ENCODE measurements at places on chromosomes 7 and 10.

DNA sequence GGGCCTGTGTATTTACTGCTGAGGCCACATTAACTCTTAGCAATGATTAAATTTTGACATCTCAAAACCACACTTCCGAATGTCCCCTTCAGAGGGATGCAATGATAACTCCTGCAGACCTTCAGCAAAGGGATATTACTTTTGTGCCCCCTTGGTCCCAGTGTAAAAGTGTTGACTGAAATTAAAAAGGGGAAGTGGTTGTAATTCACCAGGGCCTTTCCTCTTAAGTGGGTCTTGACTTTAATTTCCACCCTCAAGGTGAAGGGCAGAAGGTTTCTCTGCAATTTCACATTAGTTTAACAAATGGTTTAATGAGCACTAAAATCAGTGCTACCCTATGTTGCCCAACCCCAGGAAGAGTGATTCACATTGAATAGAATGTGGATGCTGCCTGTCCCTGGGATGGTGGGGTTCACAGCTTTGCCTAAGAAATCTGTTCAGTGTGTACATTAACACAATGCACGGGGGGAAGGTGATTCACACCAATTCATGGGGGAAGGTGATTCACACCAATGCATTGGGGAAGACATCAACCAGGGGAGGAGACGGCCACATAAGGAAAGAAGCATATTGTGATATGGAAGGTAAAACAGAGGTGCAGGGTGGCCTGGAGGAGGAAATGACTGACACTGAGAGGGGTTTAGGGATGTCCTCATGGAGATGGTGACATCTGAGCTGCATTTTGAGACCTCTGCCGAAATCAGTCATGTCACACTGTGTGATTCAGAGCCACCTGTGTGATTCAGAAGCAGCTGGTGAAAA lies 19.4 kb upstream of the TNS3 start:
- no peak for DNase-seq

DNA sequence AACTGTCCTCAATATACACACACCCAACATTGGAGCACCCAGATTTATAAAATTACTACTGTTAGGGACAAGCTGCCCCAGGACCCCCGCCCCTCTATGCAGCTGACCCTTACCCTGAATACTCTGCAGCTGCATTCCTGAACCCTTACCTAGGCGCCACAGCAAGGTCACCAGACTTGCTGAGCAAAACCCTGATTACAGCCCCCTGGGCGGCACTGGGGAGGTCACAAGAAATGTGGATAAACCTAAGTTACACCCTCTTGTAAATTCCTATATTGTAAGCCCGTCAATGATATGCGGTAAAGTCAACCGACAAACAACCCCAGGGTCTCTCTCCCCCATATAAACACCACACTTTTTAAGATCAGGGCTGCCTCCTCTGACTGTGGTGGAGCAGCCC lies 25.1 kb downstream of the SNX13 start:
- no peak for DNase-seq

DNA sequence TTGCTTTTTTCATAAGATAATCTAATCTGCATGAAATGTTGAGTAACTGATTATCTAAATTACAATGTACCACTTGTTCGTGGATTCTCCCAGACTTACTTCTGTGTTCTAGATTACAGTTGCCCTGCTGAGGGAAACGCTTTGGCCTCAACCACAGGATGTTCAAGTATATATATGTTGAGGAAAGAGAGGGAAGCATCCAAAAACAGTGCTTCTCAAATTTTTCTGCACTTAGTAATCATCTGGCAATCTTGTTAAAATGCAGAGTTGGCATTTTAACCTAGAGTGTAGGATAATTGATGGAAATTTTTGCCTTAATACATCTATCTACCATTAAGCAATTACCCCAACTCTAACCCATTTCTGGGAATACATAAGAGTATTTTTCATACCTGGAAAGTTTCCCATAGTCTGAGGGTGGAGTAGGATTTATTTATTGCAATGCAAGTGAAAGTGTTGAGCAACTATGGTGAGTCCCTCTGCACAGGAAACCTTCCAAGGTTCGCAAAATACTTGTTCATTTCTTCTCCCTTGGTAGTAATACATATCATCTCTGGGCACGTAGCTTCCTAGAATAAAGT lies 59.6 kb upstream of the C1GALT1 start:
- no peak for DNase-seq

GRCh38 chr7:82376739-82377138 lies 66.8 kb downstream of the CACNA2D1 start:
- no peak for DNase-seq

DNA sequence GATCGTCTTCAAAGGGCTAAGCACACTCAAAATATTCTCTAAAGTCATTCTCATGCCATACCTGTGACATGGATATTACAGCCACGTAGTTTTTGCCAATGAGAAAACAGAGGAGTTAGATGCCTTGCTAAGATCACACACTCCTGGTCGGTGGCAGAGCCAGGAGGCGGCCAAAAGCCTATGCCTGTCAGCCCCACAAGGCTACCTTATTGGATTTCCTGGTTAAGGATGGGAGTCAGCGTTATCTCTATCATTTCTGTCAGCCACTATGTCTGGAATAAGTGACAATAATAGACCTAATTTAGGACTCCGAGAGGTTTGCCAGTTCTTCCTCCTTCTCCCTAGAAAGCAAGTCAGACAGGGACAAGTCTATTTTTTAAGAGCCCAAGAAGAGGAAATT lies 250.8 kb downstream of the TRIL start:
- no peak for DNase-seq

GRCh38 chr7:29147821-29148220 lies 1.5 kb upstream of the CPVL start:
- no peak for DNase-seq

DNA sequence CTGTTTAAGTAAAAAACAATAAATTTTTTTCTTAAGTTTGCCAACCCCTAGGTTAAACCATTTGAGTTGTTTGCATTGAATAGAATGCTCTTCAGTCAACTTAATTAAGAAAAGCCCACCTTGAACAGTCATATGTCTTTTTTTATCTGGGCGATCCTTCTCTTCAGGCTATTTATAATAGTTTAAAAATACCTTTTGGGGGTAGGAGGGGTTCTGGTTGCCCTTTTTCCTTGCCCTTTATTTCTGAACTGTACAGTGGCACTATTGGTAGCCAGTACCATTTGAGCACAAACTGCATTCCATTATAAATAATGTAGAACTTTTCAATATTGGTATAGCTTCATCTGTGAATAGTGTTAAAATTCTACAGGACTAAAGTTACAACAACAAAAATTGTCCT lies 13.1 kb downstream of the CALU start:
- DNase-seq, result no peak

DNA sequence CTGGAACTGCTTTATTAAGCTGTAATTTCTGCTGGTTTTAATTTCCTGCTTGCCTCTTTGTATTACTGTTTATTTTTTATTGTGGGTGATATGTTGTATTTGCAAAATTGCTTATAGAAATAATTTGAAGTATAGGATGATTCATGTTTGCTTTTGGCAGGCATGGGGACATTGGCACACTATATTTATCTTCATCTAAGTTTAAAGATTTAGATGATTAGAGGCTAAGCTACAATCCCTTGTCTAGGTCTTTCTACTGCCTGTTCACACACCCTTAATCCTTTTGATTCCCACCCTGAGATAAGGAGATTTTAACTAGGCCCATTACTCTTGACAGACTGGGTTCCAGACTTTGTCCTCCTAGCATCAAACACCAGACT lies 182.8 kb upstream of the KAT6B start:
- no peak for DNase-seq

DNA sequence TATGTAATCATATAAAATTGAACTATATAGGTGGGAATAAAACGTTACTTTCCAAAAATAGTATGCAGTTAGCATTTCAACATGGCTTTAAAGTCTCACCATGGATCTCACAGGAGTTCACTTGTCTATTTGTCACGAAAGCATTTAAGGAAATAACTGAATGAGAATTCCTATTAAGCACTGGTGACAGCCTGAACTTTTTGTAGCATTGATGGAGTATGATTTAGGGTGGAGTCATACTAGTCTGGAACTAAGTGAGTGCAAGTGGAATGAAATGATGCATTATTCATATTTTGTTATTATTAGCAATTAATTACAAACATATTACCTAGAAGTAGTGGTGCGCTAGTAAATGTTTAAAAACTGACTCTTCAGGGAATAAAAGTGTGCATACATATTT lies 26.0 kb upstream of the HIBADH start:
- DNase-seq, result no peak

DNA sequence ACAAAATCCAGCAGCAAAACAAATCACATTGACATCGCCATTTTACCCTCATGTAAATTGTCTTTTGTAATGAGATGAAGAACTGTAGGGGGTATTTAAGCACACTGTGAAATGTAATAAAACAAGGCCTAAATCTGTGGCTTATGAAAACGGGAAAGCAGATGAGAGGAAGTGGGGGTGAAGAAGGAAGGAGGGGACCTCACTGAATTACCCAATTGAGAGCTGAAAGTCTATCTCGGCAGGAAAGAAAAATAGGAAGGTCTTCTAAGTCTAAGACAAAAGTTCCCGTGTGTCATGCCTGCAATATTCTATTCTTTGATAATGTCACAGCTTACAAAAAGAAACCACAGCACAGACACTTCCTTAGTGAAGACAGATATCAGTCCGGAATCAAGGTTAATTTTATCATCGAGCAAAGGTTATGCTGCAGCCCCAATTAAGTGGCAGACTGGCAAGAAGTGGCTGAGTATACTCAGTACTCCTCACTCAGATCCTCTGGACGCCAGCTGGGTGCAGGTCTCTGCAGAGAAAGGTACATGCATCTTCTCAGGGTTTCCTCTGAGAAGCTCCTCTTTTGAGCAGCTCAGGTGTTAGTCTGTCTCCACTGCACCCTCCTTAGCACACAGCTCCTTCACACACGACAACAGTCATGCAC lies 239.7 kb downstream of the FANK1 start:
- no peak for DNase-seq

DNA sequence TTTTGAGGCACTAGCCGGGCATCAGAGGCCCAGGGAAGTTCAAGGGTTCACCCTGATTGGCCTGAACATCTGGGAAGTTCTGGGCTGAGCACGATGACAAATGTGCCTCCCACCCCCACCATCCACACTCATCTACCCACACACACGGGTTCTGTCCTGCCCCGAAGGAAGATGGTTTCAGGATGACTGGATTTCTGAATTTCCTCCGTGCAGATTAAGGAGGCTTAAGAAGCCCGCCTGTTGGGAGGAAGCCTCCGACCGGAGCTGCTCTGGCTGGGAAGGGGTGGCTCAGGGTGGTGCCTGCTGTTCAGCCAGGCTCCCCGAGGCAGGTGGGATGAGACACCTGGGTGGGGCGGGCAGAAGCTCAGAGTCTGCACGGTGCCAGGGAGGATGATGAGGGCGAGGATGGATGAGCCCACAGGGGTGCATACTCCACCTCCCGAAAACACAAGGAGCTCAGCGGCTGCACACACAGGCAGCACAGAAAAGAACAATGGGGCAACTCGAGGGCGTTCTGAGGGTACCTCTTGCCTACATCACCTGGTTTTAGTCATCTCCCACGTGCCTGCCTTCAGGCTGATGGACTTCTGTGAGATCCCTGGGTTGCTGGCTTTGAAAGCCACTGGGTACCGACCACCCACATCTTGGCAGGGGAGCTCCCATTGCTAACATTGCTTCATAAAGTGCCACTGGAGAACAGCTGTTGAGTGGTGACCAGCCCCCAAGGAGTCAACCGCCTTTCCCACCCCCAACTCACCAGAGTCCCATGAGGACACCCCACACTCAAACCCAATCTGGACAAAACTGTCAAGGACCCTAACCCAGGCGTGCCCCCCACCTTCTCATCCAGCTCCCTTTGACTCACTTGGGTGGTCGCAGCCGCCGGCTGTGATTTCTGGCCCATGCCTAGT lies 41.2 kb downstream of the CALML3 start:
- DNase-seq, result no peak

GRCh38 chr10:79442171-79443040 lies 3.0 kb downstream of the ZCCHC24 start:
- DNase-seq, result no peak

DNA sequence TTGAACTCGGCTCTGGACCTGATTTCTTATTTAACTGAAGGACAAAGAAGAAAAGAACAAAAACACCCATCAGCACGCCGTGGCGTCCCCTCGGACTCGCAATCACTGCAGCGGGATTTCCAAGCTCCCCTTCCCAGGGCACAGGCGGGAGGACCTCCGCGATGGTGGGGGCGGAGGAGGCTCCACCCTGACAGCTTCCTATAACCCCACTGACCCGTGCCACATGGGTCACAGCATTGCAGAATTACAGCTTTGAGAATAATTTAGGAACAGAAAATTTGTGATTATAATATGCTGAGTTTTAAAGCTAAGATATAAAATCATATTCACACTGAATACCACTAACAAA lies 129.7 kb upstream of the SEC61G start:
- no peak for DNase-seq

DNA sequence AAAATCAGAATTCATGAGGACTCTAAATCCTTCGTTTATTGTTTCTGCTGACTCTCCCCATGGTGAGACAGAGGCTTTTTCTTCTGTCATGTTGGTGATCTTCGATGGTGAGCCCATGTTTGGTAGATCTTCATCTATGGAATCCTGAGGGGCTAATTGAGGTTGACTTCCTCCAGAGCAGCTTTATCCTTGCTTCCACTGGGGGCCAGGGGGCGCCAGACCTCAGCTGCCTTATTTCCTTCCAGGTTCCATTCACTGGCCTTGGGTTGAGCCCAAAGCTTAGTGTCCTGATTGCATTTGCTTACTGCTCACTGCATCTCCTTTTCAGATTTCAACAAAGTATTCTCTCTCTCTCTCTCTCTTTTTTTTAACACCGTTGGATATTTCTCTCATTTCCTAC lies 80.7 kb downstream of the GCC1 start:
- no peak for DNase-seq

DNA sequence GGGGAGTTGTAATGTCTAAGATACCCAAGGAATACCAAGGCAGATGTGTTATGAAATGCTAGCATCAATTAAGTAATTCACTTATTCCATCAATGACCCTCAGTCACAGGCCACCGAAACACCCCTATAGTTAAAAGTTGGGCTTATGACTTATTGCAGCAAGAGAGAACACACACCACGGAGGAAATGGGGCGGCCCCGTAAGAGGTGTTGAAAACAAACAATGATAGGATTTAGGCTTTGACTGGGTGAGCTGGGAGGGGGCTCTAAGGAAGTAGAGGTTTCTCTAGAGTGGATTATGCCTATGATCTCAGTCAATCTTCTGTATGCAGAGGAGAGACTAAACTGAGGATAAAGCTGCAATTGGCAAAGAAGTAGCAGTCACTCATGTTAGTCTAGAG lies 45.4 kb upstream of the PRKCQ start:
- DNase-seq, result no peak

GRCh38 chr10:114624951-114625780 lies 32.9 kb downstream of the ABLIM1 start:
- DNase-seq, result no peak

GRCh38 chr7:39394105-39394680 lies 172.0 kb upstream of the YAE1 start:
- DNase-seq, result no peak

DNA sequence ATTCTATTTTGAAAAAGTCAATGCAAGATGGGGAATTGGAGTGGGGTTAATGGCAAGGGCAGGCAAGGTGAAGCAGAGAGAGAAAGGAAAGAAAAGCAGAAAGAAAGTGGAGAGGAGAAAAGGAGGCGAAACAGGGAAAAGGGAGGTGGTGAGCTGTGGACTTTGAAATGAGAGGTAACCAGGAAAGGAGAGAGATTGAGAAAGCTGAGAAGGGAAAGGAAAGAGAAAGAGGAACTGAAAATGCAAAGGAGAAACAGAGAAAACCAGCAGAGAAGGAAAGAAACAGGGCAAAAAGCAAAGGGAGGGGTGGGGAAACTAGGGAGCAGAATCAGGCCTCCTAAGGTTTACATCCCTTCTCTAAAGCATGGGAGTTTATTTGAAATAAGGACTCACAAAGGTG lies 72.5 kb upstream of the TPK1 start:
- DNase-seq, result no peak

GRCh38 chr7:137146012-137146455 lies 197.5 kb downstream of the PTN start:
- DNase-seq, result no peak
